ENCODE measurements at places on chromosomes 5 and 9.

DNA sequence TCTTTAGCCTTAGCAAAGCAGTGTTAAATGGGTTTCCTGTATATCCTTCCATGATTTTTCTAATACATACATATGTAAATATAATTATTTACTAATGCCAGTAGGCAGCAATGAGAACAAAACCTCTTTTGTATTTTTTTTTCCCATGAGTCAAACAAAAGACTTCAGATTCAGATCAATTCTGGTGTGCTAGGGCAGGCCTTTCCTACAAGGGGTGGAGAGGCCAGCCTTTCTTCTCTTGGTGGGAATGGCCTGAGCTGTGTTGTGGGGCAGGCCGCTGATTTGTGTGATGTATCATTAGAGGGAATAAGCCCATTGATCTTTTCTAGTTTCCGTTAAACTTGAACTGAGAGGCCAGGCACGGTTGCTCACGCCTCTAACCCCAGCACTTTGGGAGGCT lies 115.5 kb upstream of the DMRT1 start:
- DNase-seq: no peak

- DNase-seq: no peak
These were observed 71.4 kb downstream of the DAPK1 start for GRCh38 chr9:87569008-87569509.

DNA sequence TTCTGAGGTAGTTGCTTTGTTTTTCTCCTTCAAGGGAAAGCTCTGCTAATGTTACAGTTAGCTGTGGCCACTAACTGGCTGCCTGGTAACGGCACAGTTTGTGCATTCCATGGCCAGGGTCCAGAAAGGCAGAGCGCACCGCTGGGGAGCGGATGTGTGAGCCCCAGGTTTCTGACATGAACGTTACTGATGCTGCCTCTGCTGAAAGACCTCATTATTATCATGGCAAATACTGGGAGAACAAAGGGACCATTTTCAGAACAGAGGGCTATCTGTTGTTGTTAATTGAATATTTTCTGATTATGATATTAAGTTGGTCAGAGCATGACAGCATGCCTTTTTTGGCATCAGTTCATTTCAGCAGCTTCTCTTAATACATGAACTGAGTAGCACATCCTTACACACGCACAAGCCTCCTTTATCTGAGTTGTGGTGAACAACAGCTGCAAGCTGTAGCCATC lies 134.1 kb downstream of the NUDT12 start:
- DNase-seq: no peak

DNA sequence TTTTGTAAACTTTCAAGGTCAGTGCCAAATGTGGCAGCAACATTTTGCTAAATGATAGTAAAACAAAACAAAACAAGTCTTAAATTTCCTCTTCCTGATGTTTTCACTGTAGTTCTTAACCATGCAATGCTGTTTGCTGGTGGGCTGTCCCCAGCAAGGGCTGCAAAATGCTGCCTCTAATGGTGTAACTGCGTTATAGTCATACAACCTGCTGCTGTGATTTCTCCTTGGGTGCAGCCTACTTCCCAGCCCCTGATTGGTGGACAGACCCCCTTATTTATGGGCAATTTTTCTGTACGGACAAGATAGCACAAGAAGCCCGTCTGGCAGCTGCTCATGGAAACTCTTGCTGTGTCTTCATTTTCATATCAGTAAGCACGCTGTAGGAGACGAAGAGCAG lies 26.6 kb upstream of the PIP5K1B start:
- no peak for DNase-seq

DNA sequence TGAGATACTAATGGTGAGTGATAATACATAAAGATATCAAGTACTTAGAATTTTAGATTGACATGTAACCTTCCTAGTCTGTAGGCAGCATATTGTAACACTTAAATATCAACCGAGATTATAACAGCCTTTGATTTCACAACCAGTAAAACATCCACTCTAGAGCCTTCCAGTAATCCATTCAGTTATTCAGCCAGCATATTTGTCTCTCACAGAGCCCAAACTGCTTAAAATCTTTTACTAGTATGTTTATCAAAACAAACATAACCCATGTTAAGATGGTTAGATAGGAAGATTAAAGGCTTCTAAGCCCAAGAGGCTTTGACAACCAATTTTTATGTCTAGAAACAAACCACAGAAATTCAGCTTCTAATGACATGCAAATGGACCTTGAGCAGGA lies 177.9 kb upstream of the FST start:
- DNase-seq: no peak

DNA sequence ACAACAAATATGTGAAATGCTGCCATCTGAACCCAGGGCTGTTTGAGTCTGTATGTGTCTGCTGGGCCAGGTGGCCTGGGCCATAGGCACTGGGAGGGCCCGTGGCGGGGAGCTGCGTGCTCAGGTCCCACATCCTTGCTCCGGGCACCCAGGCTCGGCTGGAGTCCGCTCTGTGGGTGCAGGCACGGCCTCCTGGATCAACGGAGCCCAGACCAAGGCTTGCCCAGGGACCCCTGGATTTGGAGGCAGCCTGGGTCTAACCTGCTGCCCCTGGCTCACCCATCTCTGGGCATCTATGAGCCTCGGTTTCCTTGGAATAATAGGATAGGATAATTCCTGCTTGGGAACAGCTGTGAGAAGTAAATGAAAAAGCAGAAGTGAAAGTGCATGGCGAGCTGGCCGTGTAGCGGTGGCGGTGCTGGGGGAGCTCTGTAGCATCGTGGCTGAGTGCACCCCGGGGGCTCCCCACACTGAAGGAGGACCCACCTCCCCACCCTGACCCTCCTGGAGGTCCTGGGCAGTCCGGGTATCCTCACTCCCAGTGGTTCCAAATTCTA lies 1.2 kb downstream of the CDHR2 start:
- no peak for DNase-seq

DNA sequence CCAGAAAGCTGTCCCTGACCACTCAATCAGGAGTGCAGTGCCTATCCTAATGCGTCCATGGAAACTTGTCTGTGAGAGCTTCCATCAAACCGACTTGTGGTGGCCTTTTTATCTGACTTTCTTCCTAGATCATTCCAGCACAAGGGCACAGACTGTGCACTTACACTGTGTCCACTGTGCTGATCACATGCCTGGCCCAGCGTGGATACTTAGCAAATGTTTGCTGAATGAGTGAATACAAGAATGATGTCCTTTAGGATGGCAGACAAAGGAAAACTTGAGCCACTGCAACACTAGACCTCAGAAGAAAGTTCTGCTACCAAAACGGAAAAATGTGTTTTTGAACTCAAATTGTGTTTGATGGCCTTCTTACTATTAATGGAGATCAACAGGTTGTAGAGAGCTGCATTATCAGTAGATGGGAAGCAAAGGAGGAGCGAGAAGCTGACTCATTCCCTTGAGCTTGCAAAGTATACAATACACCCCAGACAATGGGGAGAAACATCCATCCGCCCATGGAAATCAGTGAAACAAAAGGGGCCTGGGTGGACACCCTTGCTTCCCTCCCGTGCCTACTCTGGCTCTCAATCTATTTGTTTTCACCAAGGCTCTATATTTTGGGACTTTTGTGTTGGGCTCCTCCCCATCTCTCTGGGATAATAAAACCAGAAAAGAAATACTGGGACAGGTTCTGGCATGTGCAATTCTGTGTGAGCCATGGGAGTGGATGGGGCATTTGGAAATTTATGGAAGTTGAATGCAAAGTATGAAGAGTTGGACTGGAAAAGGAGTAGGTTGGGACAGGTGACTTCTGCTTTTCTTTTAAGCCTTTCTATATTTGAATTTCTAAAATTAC lies 76.2 kb upstream of the ZFAND5 start:
- no peak for DNase-seq

DNA sequence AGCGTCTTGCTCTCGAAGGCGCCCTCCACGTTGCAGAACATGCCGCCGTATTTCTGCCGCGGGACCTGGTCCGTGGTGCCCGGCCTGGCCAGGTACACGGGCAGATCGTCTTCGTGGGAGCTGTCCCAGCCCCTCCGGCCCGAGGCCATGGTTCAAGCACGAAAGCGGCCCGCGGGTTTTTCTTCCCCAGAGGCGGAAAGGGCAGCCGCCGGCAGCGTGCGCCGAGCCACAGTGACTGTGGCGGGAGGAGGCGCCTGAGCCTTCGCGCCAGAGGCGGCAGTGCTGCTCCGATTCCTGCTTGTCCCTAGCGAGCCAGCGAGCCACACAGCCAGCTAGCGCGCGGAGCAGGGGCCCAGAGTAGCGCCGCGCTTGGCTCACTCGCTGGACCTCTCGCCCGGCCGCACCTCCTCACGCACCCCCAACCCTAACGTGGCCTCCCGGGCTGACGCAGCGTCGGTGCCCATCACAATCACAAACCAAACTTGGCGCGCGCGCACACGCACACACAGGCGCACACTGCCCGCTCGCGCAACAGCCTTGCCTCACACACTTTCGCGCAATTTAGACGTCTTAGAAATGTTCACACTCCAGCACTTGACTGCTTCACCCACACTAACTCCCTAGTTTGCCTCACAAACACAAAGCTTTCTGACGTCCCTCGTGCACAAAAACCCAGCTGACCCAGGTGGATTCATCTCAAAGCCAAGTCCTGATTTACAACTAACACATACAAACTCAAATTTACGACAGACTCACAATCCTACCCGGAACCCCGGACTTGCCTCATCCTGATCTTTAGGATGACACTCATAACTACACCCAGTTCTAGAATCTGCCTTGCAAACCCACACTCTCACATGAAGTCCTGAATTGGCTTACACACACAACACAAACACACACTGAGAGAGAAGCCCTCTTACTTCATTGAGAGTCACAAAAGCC lies at the start of gene DPYSL3:
TSS of gene DPYSL3 (minus strand) at position 359 of the 942 bp plus-strand sequence. CDS start at position 149, 210 bp downstream.
- no peak for DNase-seq

- no peak for DNase-seq
These were observed 58.4 kb downstream of the RORB start for GRCh38 chr9:74555565-74555964.

- DNase-seq: no peak
These were observed 5.8 kb downstream of the HAPLN1 start for GRCh38 chr5:83714810-83715209.

DNA sequence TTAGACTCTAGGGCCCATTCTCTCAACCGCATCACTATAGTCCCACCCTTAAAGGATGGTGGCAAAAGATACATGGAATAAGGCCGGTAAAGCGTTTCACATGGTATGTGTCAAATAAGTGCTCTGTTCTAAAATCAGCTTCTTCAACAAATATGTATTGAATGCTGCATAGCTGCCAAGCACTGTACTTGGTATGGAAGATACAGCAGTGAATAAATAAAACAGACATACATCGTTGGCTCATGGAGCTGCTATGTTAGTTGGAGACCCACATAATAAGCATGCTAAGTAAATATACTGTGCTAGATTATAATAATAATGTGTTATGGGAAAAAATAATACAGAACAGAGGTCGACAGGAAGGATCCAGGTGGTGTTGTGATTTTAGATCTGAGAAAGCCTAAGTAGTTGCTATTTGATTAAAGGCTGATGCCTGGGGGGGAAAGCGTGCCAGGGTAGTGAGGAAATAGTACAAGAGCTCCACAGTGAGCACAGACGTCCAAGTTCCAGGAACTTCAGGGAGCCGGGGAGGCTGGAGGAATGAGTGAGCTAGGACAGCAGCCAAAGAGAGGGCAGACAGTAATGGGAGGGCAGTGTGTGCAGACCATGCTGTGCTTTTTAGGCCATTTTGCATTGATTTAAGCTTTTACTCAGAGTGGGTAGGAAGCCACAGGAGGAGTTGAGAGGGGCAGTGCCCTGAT lies 93.7 kb downstream of the JAKMIP2 start:
- DNase-seq: no peak

GRCh38 chr9:129936222-129936621 lies 101.0 kb downstream of the USP20 start:
- no peak for DNase-seq

DNA sequence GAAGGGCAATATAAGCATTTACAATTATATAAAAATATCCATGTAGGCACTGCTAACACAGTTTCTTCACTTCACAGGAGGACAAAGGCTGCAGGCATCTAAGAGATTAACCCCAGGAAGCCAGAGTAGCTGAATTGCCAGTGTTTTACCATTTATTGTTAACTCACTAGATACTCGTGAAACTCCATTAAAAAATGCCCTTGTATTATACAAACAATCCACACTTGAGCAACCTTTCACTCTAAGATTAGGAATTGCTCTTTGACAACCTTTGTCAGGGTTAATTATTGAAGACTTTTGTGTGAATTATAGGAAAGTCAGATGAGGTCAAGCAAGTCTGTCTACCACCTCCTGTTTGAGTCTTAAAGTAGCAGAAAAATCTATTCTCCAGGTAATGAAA lies 317.8 kb downstream of the ADGRV1 start:
- DNase-seq: no peak

- DNase-seq: no peak
These were observed 45.8 kb upstream of the ERBIN start for GRCh38 chr5:65880496-65881072.

DNA sequence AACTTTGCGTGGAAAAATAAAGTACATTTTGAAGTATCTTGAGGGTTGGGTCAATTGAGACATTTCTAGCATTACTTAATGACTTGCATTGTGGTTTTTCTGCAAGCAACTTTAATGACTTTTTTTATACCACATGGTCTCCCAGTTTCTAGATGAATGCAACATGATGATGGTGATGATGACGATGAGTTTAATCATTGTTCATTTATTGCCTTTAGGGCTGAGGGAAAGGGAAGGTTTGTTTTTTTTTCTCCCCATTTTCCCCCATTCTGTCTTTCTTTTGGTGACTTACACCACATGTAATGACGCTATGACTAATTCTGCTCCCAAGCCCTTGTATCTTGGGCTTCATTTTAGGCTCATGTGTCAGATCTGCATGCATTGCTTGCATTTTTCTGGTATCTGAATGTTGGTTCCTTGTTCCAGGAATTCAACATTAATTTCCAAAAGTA lies 57.7 kb upstream of the NXNL2 start:
- no peak for DNase-seq

All from stimulated activated CD4-positive, alpha-beta T cell treated with anti-CD3 and anti-CD28 coated beads, Interleukin-1b, Interleukin-23, amount 100 ng/mL, for 4 hours (primary cell).